ENCODE measurements at places on chromosomes 3 and 15.

DNA sequence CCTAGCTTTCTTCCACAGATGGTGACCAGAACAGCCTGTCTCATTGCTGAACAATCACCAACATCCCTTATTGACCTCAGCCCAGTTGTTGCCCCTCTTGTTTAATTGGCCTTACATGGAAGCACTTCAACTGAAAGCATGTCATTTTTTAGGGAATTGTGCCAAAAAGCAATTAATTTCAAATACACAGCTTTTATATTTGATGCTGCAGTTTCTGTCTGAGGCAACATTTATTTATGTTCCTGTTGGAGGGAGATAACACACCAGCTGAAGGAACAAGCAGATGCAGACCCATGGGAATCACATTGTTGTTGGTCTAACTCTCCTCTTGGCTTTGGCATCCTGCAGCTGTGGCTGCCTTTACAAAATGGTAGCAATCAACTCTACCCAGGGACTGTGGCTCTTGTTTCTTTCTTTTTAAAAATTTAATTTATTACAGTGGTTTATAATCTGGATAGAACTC lies 498.1 kb upstream of the RGMA start:
- DNase-seq = no peak

- DNase-seq = peak; percentile 91
These were observed at the start of gene EFCAB12 for GRCh38 chr3:129428376-129429079. Gene EFCAB12 (minus strand): TSS chr3:129428636. CDS start chr3:129428488, 148 bp downstream.

DNA sequence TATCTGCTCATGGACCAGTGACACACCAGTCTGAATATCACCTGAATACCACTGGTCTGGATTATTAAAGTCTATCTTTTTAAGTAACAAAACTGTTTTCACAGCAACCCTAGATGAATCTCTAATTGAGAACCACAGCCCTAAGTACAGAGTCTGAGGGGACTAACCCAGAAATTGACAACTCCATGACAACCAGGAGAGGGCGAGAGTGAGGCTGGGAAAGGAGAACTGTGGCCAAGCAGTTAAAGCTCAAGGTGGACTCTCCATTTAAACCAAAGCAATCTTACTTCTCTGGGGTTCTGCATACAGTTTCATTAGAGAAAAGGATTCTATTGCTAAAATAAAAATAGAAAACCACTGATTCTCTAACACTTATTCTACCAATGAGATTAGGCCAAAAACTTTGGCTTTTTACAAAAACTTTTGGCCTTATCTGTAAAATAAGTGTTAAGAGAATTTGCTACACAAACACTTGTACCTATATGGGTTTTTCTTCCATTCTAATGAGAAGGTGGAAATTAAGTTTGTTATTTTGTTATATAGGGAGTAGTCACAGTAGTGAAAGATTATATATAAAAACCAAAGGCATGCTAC lies 11.4 kb downstream of the NEK10 start:
- DNase-seq = peak; percentile 56

DNA sequence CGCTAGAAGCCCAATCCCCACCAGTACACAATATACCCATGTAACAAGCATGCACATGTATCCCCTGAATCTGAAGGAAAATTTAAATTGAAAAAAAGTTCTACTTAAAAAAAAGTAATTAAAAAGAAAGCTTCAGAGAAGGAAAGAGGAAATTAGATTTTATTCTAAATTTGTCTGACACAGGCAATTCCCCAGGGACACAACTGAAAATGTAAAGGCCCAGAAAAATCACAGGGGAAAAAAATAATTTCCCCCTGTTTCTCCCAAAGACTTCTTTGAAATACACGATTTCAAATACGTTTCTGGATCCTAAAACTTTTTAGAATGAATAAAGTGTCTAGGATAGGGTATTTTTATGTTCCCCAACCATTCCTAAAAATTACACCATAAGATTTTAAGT lies 42.9 kb downstream of the SEMA5B start:
- no peak for DNase-seq

DNA sequence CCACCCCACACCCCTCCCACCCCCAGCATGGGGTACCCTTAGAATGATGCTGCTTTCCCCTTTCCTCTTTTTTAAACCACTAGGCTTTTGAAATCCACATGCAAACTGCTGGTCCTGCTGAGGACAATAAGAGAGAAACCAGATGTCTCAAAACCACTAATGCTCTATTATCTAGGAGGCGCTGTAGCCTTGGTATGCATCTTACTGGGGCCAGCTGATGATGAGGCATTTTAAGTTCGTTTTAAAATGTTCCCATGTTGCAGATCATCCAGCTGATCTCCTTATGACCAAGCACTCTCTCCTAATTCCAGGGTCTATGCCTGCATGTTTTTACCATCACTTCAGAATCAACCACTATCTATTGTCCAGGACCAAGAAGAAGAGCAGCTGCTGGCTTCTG lies 1.3 kb downstream of the NME9 start:
- no peak for DNase-seq

DNA sequence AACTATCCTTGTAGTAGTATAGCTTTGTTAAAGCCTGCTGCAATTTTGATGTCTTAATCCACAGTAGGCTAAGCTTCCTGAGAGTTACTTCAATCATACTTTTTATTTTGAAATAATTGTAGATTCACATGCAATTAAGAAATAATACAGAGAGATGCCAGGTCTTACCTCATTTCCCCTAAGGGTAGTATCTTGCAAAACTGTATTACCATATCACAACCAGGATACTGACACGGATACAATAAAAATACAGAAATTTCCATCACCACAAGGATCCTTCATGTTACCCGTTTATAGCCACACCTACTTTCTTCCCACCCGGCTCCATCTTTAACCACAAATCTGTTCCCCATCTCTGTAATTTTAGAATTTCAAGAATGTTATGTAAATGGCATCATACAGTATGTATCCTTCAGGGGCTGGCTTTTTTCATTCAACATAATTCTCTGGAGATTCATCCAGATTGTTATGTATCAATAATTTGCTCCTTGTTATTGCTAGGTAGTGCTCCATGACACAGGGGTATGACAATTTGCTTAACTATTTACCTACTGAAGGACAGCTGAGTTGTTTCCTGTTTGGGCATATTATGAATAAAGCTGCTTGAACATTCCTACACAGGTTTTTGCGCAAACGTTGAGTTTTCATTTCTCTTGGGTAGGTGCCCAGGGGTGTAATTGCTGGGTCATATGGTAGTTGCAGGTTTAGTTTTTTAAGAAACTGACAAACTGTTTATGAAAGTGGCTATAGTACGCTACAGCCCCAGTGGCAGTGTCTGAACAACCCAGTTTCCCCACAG lies 21.6 kb downstream of the BDH1 start:
- DNase-seq = no peak

DNA sequence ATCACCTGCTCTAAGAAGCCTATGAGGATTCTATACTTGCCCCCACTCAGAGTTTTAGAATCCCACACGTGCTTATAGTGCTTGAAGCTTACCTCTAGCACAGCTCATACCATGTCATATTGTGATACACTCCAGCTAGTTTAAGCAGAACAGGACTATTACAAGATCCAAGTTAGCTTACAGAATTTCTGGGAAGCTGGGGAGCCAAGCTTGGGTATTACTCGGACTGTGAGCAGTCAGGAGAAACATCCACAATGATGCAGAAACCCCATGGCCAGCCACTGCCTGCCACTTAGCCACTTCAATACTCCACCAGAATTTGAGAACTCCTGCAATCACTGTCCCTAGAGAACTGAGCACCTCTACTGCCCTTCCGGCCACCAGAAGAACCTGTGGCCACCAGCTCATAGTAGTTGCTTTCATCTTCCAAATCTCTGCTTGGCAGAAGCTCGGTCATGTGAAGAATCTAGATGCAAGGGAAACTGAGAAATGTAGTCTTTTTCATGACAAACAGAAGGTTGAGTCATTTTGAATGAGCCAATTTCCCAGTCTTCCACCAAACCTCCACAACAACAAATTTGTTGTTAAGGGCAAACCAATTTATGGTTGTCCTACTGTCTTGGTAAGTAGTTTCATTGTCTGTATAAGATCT lies 27.7 kb upstream of the SSR3 start:
- DNase-seq = no peak

DNA sequence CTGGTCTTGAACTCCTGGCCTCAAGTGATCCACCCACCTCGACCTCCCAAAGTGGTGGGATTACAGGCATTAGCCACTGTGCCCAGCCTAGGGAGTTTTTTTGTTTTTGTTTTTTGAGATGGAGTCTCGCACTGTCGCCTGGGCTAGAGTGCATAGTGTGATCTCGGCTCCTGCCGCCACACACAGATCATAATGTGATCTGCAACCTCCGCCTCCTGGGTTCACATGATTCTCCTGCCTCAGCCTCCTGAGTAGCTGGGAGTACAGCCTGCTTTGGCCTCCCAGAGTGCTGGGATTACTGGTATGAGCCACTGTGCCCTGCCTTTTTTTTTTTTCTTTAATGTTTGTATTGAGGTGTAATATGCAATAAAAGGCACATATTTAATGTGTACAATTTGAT lies 78.2 kb downstream of the SMAD3 start:
- DNase-seq = no peak

GRCh38 chr15:26069231-26069641 lies 206.1 kb upstream of the ATP10A start:
- no peak for DNase-seq

- DNase-seq = no peak
These were observed 148.6 kb downstream of the SUCNR1 start for GRCh38 chr3:152021951-152022461.

DNA sequence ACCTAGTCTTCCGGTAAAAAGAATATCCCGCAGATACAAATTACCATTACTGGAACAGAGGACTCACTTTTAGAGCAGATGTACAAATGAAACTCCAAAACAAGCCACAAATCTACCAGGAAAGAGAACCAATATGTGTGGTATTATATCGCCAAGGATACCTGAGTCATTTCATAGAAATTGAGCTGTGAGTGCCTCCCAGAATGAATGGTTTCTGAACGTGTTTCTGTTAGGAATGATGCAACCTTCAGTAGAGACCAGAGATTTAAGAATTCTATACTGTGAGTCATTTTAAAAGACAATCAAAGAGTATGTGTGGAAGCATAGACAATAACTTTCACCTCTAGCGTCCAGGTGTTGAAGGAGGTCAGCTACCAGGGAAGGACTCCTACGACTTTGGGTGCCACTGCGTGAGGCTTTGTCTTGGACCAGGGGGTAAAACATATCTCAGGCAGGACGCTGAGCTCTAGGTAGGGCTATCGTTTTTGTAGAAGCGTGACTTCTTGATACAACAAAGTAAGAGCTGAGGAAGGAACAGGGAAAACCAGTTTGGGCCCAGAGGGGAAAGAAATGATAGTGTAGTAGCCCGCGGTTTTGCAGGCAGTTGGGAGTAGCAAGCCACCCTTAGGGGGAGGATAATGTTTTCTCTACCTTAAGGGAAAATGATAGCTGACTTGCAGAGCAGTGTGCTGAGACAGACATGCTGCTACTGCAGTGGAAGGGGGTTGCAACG lies 210.4 kb downstream of the TP63 start:
- DNase-seq = no peak

DNA sequence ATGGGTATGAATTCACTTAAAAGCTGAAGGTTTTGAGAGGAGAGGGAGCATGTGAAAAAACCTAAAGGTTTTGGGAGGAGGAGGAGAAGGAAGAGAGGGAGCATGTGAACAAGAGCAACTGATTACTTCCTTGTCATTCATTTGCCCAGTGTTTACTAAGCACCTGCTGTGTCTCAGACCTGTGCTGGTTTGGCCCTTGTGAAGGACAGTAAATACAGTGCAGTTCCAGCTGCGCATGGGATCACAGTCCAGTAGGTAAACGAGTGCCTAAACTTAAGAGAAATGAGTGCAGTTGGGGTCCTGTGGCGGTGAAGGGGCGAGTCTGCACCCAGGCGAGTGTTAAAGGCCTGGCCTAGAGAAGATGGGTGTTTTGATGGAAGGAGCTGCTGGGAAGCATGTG lies 38.6 kb downstream of the IGF1R start:
- no peak for DNase-seq
